PC-9 (cell line): ENCODE measurements at places on chromosomes 5 and 9. TPM values are rescaled to one million over a fixed set of nuclear protein-coding genes. Genes with fewer than 3 reads are reported as not detected.
A peak's percentile ranks its signal among the peaks of the same experiment; 100 is the strongest.

NR2F1 gene
- total RNA-seq, result 1.1 and 1.3 TPM in 2 replicates

PCDHGB5 gene
- total RNA-seq, result not detected in 2 replicates

CCDC152 gene
- total RNA-seq, result 0.25 and 0.26 TPM in 2 replicates

SPATA31D4 gene
- not detected in 2 replicates for total RNA-seq

CDC42SE2 gene
- total RNA-seq, result 27.3 and 32.8 TPM in 2 replicates

PHF24 gene
- not detected in 2 replicates for total RNA-seq

SPOCK1 gene
- total RNA-seq, result 23.9 and 31.8 TPM in 2 replicates

PCDHB9 gene
- total RNA-seq, result not detected in 2 replicates

CDH6 gene
- total RNA-seq, result not detected in 2 replicates

GRCh38 chr5:152353001-152353400 is 52.1 kb downstream of the NMUR2 start:
- H3K27me3 ChIP-seq, result no peaks in the 10 kb centered on the region
- no peak for DNase-seq
- H3K4me3 ChIP-seq, result no peak overlapping the region
- H3K4me1 ChIP-seq, result no peaks in the 10 kb centered on the region

DNA sequence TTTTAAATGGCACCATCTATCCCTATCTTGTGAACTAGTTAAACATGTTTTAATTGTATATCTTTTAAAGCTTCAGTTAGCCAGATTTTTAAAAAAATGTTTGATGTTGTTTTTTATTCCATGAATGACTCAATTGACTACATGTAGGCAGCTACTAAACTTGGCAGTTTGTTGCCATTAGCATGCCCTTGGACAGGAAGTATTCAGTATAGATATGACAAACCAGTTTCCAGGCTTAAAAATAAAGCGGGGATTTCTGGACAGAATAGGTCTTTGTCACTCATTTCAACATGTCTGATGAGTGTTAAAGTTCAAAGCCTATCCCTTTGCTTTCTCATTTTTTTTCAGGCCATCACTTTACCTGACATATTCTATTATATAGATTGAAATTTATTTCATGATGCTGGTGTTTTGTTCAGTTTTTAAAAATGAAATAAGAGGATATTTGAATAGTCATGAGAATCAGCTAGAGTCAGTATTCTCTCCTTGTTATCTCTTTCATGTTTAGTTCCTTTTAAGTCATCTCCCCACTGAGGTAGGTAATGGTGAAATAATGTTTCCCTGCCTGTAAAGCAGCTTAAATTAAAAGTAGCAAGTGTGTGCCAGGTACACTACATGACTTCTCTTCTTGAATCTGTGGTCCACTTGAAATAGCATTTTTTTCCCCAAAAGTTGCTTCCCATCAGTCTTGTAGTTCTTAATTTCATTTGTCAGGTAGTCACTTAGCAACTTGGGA is 11.9 kb downstream of the TNFAIP8 start:
- no peaks in the 10 kb centered on the region for H3K36me3 ChIP-seq
- H3K27me3 ChIP-seq, result no peaks in the 10 kb centered on the region
- H3K4me3 ChIP-seq, result no peak overlapping the region

DNA sequence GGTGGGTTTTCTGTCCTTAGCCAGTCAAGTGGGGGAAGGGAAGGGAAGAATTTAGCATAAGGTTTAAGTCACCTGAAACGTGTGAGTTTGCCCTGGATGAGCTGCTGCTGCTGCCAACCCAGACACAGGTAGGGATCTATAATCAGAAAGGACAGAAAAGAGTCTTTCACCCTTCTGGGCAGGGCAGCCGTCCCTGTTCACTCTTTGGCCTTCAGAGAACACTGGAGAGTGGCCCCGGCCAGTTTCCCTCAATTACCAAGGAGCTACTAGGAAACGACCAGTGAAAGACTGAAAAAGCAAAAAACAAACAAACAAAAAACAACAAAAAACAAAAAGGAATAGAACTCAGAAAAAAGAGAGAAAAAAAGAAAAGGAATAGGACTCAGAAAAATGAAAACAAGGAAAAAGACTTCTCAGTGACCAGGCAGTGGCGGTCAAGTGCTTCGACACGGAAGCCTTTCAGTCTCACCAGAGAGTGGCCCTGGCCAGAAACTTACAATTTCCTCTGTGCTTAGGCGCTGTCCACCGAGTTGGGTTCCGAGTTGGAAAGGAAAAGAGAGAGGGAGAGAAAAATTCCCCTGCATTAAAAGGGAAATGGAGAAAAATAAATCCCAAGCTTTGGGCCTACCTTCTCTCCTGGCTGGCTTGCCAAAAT is 2.5 kb upstream of the GM2A start:
- no peaks in the 10 kb centered on the region for H3K27me3 ChIP-seq
- DNase-seq, result no peak
- no peak overlapping the region for H3K4me3 ChIP-seq
- peaks cover 12% of the 10 kb centered on the region; the same call in 1 of the 2 replicates for H3K4me1 ChIP-seq
- H3K36me3 ChIP-seq, result no peaks in the 10 kb centered on the region

- no peaks in the 10 kb centered on the region for H3K27me3 ChIP-seq
- H3K27ac ChIP-seq, result no peak overlapping the region
- no peak for DNase-seq
These were observed 47.7 kb downstream of the SH3RF2 start for GRCh38 chr5:145984072-145984471.

GRCh38 chr5:179930788-179931473 is 23.2 kb upstream of the TBC1D9B start:
- DNase-seq, result no peak
- H3K4me3 ChIP-seq, result no peak overlapping the region
- no peaks in the 10 kb centered on the region for H3K36me3 ChIP-seq

DNA sequence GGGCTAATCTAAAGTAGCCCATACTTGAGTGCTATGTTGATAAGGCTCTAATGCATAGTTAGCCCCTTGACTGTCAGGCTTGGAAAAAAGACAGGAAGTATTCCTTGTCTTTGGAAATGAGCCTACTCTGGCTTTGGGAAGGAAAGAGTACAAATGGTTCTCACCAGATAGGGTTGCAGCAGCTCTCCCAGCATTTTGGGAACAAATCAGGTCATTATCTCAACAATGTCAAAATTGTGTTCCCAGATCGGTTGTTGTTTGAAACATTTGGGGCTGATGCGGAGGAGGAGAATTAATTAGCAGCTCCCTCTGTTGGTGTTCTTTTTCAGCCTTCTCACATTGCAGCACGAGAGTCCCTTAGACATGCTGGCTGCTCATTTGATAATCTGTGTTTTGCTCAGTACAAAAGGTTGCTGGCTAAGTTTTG is 294.7 kb upstream of the DMRT1 start:
- H3K4me3 ChIP-seq, result no peak overlapping the region
- H3K4me1 ChIP-seq, result no peaks in the 10 kb centered on the region
- no peak overlapping the region for H3K27ac ChIP-seq
- no peaks in the 10 kb centered on the region for H3K36me3 ChIP-seq

DNA sequence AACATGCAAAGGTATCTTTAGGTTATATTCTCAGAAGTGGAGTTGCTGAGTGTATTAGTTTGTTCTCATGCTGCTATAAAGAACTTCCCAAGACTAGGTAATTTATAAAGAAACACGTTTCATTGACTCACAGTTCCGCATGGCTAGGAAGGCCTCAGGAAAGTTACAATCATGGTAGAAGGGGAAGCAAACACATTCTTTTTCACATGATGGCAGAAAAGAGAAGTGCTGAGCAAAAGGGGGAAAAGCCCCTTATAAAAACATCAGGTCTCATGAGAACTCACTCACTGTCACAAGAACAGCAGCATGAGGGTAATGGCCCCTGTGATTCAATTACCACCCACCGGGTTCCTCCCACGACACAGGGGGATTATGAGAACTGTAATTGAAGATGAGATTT is 163.6 kb upstream of the PRLR start:
- DNase-seq, result no peak
- H3K36me3 ChIP-seq, result no peaks in the 10 kb centered on the region
- H3K27ac ChIP-seq, result no peak overlapping the region
- H3K27me3 ChIP-seq, result no peaks in the 10 kb centered on the region

GRCh38 chr9:114214181-114214580 is 58.8 kb downstream of the COL27A1 start:
- no peak overlapping the region for H3K4me3 ChIP-seq
- H3K4me1 ChIP-seq, result no peaks in the 10 kb centered on the region
- no peak overlapping the region for H3K27ac ChIP-seq
- H3K36me3 ChIP-seq, result no peaks in the 10 kb centered on the region
- no peaks in the 10 kb centered on the region for H3K27me3 ChIP-seq

GRCh38 chr5:79509244-79509885 is 4.6 kb downstream of the HOMER1 start:
- no peaks in the 10 kb centered on the region for H3K36me3 ChIP-seq
- H3K4me1 ChIP-seq, result peaks cover 60% of the 10 kb centered on the region
- H3K27me3 ChIP-seq, result no peaks in the 10 kb centered on the region
- H3K4me3 ChIP-seq, result peak overlapping the region; percentile 4; the same call in 1 of the 2 replicates

GRCh38 chr9:86977205-86977835 is 30.0 kb upstream of the GAS1 start:
- no peaks in the 10 kb centered on the region for H3K4me1 ChIP-seq
- H3K27me3 ChIP-seq, result no peaks in the 10 kb centered on the region
- no peak overlapping the region for H3K27ac ChIP-seq
- no peaks in the 10 kb centered on the region for H3K36me3 ChIP-seq

GRCh38 chr5:154478224-154478565 is at the start of gene HAND1:
Gene HAND1, minus strand, starts transcription at chr5:154478227. Its CDS starts 219 bp downstream, at chr5:154478008.
- no peak within 1 kb of the TSS for H3K27ac ChIP-seq
- no peak within 1 kb of the TSS for H3K4me3 ChIP-seq
- H3K4me1 ChIP-seq, result no peaks in the 10 kb centered on the region

DNA sequence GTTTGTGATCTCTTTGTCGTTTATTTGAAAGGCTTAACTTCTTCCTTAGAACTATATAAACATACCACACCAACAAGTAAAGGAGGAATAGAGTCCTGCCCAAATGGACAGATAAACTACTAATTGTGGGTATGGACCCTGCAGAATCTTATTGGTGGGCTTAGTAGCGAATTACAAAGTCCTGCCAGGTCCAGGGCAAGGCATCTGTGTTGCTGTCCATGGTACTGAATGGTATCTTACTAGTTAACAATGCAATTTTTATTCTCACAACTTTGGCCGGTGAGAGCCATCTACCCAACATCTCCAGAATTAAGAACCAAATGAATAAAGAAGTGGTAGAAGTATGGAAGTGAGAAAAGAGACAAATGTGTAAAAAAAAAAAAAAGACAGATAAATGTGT is 1782.4 kb upstream of the WWC1 start:
- H3K27me3 ChIP-seq, result no peaks in the 10 kb centered on the region
- no peak for DNase-seq
- no peaks in the 10 kb centered on the region for H3K36me3 ChIP-seq
- no peak overlapping the region for H3K4me3 ChIP-seq
- H3K27ac ChIP-seq, result no peak overlapping the region

DNA sequence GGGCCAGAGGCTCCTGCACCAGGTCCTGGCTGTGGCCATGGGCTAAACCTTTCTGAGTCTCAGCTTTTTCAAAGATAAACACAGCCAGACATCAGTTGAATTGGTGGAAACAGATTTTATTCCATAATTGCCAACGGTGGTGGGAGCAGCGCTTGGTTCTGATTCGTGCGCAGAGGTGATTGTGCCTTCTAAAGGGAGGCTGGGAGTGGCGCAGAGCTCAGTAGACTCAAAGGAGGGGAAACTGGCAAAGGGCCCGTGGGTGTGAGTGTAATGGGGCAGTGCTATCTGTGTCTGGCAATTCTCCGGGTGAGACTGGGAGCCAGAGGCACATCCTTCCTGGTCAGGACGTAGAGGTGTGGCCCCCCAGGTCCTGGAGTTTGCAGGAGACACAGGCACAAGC is 169.4 kb upstream of the PPP1R26 start:
- H3K4me3 ChIP-seq, result no peak overlapping the region
- H3K27me3 ChIP-seq, result peaks cover 88% of the 10 kb centered on the region
- DNase-seq, result no peak
- no peaks in the 10 kb centered on the region for H3K4me1 ChIP-seq
- H3K27ac ChIP-seq, result no peak overlapping the region

DNA sequence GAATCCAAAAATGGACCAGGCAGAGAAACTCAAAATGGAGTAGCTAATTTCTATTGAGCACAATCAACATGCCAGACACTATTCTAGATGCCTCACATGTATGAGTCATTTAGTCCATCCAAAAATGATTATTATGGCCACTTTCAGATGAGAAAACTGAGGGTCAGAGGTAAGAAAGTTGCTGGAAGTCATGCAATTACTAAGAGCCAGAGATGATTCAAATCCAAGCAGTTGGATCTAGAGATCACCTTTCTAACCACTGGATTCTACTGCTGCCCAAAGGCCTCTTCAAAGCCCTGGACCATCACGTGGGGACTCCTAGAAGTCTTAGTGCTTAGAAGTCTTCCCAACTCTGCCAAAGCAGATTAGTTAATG is 51.8 kb upstream of the HMHB1 start:
- no peak for DNase-seq
- H3K27me3 ChIP-seq, result no peaks in the 10 kb centered on the region
- no peaks in the 10 kb centered on the region for H3K4me1 ChIP-seq

- no peaks in the 10 kb centered on the region for H3K27me3 ChIP-seq
- H3K4me1 ChIP-seq, result peaks cover 15% of the 10 kb centered on the region
- no peak for DNase-seq
- H3K36me3 ChIP-seq, result no peaks in the 10 kb centered on the region
- peak overlapping the region; percentile 45 for H3K27ac ChIP-seq
These were observed 170.5 kb downstream of the NNT start for GRCh38 chr5:43773478-43773844.

DNA sequence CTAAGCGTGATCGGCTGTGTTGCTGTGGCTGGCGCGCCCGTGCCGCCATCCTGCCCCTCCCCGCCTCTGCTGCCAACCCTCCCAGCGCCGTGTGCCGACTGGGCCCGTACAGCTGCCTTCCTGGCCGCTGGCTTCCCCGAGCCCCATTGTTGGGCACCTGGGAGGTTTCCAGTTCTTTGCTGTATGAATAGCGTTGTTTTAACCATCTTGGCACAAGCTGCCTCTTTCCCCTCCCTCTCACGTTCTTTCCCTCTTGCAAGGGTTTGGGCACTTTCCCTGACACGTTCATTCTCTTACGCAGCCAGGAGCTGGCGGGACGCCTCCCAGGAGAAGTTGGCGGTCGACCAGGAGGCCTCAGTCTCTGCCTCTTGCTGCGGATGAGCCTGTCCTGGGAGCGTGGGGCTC is 43.1 kb upstream of the RXRA start:
- H3K27me3 ChIP-seq, result peaks cover 21% of the 10 kb centered on the region
- DNase-seq, result no peak
- H3K36me3 ChIP-seq, result no peaks in the 10 kb centered on the region
- no peak overlapping the region for H3K4me3 ChIP-seq
- H3K4me1 ChIP-seq, result no peaks in the 10 kb centered on the region; the same call in 1 of the 2 replicates

- H3K36me3 ChIP-seq, result no peaks in the 10 kb centered on the region
- no peak for DNase-seq
- H3K27ac ChIP-seq, result no peak overlapping the region
- no peak overlapping the region for H3K4me3 ChIP-seq
- no peaks in the 10 kb centered on the region for H3K4me1 ChIP-seq
These were observed 75.3 kb upstream of the GGTA1 start for GRCh38 chr9:121574774-121575519.

DNA sequence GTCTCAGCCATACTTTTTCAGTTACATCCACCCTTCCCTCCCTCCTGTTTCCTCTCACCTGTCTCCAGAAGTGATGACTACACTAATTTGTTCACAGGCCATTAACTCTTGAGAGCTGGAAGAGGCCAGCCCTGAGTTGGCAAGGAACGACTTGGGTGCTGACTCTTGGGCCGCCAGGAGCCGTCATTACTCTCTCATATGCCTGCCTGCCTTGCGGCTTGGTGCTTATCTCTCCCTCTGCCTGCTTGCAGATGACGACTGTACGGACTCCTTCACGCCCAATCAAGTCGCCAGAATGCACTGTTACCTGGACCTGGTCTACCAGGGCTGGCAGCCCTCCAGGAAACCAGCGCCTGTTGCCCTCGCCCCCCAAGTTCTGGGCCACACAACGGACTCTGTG is 66.1 kb downstream of the PAPPA start:
- no peak overlapping the region for H3K27ac ChIP-seq
- no peak for DNase-seq
- no peaks in the 10 kb centered on the region for H3K4me1 ChIP-seq
- H3K36me3 ChIP-seq, result no peaks in the 10 kb centered on the region
- no peak overlapping the region for H3K4me3 ChIP-seq
- H3K27me3 ChIP-seq, result no peaks in the 10 kb centered on the region
